ENCODE measurements at places on chromosomes 12 and 14.
A peak's percentile ranks its signal among the peaks of the same experiment; 100 is the strongest.

DNA sequence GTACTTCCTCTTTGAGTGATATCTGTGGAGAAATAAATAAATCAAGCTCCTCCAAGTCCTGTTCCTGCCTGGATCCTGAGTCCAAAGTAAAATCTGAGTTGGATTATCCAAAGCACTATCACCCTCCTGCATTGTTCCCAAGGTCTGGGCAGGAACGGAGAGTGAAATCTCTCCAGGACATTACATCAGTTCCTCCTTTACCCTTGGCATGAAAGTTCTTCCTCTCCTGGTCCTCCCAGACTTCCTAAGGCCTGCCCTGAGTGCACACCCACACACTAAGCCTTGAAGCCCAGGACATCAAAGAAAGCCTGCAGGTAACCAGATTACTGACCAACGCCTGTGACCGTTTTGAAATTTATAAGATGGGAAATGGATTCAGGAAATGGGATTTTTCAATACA is 206.8 kb upstream of the BCL2L14 start:
- no peak for DNase-seq

- peak; percentile 48 for DNase-seq
Observed at GRCh38 chr14:91113829-91114078, at the start of gene DGLUCY. DGLUCY (plus strand) TSS chr14:91114073; CDS start chr14:91160295, 46,222 bp downstream.

GRCh38 chr14:89340200-89341181 is 76.5 kb downstream of the FOXN3 start:
- DNase-seq, result no peak

DNA sequence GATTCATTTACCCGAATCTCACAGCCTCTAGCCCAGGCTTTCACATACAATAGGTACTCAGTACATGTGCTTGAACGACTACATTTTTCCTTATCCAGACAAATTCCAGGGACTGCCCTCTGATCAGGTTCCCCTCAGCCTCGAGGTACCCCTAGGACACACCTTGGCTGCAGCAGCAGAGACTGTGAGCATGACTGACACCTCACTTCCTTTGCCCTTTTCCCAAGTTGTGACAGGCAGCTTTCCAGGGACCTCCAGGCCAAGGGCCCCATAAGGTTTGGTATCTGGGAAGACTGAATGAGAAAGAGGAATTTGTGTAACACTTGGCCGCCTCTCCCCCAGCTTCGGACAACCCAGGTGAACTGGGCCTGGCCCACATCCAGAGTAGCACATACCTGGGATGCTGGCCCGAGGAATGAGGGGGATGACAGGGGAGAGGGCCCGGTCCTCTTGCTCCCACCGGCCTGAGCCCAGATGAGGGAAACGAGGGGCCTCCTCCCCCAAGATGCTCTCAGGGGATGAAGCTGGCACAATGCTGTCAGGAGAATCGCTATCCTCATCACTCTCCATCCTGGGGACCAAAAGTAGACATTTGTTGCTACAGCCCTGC is 10.2 kb upstream of the PRKAG1 start:
- no peak for DNase-seq

DNA sequence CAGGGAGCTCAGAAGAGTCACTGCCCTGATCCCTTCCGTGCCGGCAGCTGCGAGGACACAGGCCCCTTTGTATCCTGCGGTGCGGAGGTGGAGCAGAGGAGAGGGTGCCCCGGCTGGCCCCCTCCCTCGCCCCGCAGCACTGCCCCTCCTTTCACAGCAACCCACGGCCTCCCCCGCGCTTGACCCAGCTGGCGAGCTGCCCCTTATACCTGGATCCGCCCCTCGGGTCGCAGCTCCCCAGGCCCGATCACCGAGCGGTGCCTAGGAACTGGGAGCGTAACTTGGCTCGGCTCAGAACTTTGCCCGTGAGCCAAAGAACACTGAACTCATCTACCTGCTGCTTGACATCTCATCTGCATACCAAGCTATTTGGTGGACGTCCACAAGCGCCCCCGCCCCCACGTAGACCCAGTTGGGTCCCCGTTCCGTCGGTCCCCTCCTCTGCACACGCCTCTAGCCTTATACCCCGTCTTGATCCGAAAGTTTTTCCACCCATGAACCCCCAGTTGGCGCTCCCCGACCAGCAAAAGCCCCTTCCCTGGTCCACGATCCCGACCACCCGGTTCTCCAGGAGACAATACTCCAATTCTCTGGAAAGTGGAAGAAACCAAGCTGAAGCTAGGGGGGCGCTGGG is 697 bp upstream of the DNAJC14 start:
- no peak for DNase-seq

GRCh38 chr14:60805841-60806430 is 71.4 kb downstream of the MNAT1 start:
- DNase-seq, result no peak

- no peak for DNase-seq
Observed at GRCh38 chr14:99225436-99226203, 46.4 kb downstream of the BCL11B start.

- DNase-seq, result no peak
Observed at GRCh38 chr12:109494348-109494881, 17.0 kb downstream of the UBE3B start.

DNA sequence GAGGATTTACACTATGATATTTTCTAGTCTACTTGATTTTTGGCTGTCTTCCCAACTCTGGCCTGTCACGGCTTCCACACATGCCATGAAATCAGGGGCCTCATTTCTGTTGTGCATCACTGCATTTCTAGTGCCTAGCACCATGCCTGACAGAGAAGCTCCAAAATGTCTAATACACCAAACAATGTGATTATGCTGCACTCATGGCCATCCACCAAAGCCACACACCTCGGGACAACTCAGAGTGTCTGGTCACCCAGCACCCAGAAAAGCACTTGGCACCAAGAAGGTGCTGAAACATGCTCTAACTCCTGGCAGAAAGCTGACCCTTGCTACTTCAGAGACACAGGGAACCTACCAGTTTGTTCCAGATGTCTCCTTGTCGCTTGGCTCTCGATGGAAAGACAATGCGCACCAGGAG is 11.3 kb downstream of the GCN1 start:
- DNase-seq, result no peak

DNA sequence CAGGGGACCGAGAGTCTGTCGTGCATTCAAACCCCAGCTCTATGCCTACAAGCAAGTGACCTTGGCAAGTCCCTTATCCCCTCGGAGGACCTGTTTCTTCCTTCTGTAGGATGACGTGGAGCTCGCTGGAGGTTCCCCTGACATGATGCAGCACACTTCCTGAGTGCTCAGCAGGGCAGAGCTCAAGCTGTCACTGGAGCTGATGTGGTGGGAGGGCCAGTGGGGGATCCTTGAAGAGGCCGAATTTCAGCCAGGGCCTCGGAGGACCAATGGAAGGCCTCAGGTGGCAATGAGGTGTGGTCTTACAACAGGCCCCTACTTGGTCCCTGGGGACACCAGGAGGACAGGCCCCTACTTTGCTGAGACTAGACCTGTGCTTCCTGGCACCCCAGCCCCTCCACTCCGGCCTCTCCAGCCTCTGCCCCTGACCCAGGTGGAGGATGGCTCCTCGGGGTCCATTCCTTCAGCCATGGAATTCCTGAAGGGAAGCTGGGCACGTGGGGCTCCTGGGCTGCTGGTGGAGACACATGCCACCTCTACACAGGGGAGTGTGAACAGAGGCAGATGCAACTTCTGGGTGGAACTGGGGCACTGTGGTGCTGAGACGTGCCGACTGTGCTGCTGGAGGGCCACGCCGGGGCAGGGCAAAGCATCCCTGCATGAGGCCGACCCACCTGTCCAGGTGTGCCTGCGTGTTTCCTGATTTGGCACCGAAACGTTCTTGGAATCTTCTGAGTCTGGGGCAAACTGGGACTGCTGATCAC is 18.7 kb upstream of the KIF26A start:
- DNase-seq, result no peak

DNA sequence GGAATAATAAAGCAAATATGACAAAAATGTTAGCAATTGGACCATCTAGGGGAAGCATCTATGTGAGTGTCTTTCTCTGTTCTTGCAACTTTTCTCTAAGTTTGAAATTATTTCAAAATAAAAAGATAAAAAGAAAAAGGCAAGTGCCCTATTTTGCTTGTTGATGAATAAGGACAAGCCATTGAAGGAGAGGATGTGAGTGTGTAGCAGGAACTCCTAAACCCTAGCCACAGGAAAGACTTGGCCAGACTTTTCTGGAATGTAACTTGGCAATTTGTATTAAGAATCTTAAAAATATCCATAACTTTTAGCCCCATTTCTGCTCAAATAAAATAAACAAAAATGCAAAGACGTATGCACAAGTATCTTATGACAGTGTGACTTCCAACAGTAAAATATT is 279.4 kb downstream of the CACNA1C start:
- no peak for DNase-seq

DNA sequence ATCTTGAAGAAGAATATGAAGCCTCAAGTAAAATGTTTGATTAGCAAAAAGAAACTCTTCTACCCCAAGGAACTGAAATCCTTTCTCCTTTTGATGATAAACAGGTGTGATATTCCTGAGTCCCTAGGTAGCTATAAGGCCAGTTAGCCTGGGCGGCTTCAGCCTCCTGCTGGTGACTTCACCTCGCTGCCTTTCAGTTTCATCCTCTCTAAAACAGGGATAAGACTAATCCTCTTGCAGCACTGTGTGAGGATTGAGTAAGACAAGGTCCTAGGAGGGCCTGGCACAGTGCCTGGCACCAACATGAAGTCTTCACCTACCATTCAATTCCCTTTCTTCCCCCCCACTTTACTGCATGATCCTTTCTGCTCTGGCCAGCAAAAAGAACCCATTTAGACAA is 42.1 kb downstream of the CIT start:
- DNase-seq, result no peak

GRCh38 chr12:6067152-6067916 is 57.1 kb downstream of the VWF start:
- DNase-seq, result no peak

DNA sequence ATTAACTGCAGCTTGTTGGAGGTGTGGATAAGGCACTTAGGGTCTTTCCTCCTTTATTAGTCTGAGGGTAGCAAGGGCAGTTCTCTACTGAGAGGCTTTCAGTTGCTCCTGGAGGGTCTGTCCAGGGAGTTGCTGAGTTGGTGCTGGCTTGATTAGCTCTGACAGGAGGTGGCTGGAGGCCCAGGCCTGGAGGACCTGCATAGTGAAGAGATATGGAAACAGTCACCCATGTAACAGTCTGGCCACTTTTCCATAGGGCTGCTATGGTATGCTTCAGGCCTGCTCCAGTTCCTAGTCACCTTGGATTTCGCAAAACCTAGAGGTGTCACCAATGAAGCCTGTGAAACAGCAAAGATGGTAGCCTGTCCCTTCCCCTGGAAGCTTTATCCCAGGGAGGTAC is 143.3 kb upstream of the SLC38A2 start:
- DNase-seq, result no peak

DNA sequence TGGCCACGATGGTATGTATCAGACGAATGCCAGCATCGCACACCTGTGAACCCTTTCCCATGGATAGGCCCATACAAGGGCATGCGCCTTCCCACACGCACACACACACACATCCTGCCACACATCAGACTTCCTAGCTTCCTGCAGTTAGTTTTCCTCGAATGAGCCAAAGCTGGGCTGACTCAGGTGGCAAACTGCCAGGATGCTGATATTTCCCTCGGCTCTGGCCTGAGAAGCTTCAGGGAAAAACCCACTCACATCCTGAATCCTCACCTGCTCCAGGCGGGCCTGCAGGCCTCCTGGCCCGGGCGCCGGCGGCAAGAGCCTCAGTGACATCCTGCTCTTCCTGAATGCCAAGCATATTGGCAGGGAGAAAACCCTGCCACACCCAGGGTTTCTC is 22.4 kb downstream of the CALM1 start:
- peak; percentile 86 for DNase-seq

GRCh38 chr12:97229004-97229403 is 233.6 kb upstream of the RMST start:
- no peak for DNase-seq

DNA sequence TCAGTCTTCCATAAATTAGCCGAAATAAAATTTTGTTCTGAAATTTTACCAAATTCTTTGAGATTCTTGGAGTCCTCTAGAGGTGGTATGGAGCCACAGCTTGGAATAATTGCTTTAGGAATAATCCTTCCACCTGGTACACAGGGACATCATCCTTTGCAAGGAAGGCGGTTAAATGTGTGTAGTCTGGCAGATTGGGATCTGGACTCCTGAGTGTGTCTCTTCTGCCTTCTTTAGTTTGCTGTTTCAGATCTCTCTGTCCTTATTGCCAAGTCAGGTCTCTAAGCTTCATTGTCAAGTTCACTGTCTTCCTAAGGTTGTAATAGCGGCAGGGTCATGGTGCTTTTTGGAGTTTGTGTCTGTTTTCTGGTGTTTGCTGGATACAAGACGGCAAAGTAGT is 393.9 kb upstream of the RGS6 start:
- DNase-seq, result no peak

- no peak for DNase-seq
Observed at GRCh38 chr12:112198120-112198733, 72.9 kb downstream of the TRAFD1 start.

DNA sequence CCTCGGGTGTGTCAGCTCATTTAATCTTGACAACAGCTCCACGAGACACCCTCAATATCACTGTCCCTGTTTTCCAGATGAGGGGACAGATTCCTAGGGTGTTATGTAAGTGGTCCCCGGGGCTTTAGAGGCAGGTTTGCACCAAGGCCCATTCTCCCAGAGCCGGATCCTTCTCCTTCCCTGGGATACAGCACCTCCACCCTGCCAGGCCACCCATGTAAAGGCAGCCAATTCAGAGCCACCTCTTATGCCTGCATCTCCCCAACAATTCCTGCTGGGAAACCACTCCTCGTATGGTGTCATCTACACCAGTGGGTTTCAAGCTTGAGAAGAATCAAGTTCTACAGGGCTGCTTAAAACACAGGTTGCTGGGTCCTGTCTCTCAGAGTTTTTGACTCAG is 4.1 kb upstream of the CYP46A1 start:
- DNase-seq, result no peak

DNA sequence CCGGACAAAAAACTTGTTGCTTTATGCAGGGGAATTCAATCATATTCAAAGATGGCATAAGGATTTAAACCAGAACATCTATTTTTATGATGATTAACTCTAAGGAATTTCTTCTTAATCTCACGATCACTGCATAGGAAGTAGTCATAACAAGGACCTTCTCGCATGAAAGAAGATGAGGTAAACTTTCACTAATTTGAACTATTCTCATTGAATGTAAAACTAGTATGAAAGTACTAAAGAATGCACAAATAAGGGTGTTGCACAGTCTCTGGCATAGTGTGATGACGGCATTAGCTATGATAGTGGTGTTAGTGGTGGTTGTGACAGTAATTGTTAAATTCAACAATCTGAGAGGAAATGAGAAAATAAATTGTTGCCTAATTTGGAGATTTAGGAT is 280.0 kb downstream of the SLC6A15 start:
- no peak for DNase-seq

All from AG04450 (cell line).